Stimulated activated memory B cell treated with anti-CD40 and anti-IgM and Interleukin-4, amounts not matched to agents 10 μg/mL and 1 μg/mL and 100 μg/mL, for 72 hours (primary cell): ENCODE measurements at places on chromosomes 1 and 21.

- H3K27me3 ChIP-seq, result no peaks in the 10 kb centered on the region
- ATAC-seq, result no peak
- H3K36me3 ChIP-seq, result no peaks in the 10 kb centered on the region
- peaks cover 15% of the 10 kb centered on the region for H3K4me1 ChIP-seq
Observed at GRCh38 chr1:152880907-152881306, 2.8 kb downstream of the SMCP start.

DNA sequence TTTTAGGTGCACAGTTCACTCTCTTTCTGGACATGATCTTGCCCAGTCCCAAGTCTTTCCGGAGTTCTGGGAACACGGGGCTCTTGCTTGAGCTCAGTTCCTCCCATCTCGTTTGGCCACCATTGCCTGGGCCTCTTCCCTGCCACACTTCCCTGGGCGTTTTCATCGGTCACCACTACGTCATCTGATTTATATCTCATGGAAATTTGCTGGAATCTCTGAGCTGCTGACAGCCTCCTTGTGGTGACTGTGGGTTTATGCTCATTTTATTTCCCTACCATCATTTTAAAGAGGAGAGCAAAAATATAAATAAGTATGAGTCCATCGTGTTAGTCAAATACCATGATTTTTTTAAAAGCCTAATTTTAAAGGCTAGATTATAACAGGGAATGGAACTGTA lies 449.1 kb upstream of the KAZN start:
- H3K36me3 ChIP-seq, result no peaks in the 10 kb centered on the region
- no peaks in the 10 kb centered on the region for H3K4me1 ChIP-seq
- no peak for ATAC-seq

DNA sequence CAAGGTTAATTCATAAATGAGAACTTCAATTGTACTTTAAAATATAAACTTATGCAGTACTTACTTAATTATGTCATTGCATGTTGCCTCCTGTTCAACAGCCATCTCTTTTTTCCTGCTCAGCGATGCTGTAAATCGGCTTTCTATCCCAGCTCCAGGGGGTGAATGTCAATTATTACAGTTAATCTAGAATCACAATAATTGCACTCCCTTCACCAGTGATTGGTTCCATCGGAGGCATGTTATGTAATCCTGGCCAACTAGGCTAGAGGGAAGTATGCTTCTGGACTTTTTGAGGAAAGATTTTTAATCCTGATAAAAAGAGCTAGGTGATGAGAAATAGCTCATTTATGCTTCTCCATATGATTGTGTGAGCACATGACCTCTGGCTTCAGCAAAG lies 53.8 kb upstream of the SGIP1 start:
- peaks cover 45% of the 10 kb centered on the region for H3K27me3 ChIP-seq
- ATAC-seq, result no peak
- no peaks in the 10 kb centered on the region for H3K36me3 ChIP-seq
- no peaks in the 10 kb centered on the region for H3K4me1 ChIP-seq

DNA sequence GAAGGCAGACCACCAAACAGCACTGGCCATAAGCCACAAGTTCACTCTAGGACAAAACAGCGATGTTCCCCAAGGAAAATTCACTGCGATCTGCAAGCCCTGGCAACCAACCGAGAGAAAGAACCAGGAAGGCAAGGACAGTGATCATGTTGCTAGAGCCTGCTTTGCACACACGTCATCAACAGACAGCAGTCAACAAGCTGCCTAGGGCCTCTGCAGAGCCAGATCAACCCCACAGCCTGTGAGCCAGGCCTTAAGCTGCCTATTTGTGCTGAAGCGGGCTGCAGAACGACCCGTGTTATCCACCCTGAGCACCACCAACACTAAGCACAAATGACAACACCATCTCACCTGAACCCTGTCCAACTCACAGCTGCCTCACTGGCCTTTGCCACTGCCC lies 6.2 kb upstream of the YRDC start:
- peaks cover 35% of the 10 kb centered on the region for H3K36me3 ChIP-seq
- no peaks in the 10 kb centered on the region for H3K27me3 ChIP-seq
- H3K27ac ChIP-seq, result no peak overlapping the region
- ATAC-seq, result no peak

DNA sequence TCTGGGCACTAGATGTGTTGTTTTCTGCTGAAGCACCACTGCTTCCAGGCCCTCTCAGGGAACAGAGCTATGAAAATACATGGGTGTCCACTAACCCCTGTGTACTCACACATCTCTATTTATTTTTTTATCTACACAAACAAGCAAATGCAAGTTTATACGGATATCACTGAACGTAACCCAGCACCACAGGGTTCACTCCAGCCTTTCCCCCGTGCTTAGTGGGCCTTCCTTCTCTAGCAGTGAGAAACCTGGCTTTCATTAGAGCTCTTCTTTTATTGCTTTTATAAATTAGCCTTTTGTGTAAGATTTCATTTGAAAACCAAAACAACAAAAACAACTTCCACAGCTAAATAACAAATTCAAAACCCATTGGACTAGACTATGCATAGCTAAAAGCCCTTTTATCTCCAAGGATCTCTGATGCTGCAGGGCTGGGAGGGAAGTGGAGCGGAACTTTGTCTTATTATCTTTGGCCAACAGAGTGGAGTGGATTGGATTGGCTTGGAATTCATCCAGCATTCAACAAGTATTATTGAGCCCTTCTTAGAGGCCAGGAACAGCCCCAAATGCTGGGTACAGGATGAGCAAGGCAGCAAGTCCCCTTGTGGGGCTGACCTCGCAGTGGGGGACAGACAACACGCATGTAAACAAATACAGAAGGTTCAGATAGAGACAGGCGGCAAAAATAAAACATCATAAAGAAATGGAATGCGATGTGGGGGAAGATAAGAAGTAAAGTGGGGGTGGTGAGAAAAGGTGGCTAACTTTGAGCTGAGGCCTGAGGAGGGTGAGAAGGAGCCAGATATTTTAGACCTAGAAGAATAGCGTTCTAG lies 371.8 kb upstream of the POU3F1 start:
- no peak overlapping the region for H3K27ac ChIP-seq
- H3K4me1 ChIP-seq, result no peaks in the 10 kb centered on the region
- no peak for ATAC-seq
- H3K27me3 ChIP-seq, result no peaks in the 10 kb centered on the region
- H3K4me3 ChIP-seq, result no peak overlapping the region

- ATAC-seq, result peak; percentile 67
- no peaks in the 10 kb centered on the region for H3K27me3 ChIP-seq
- H3K4me1 ChIP-seq, result peaks cover 45% of the 10 kb centered on the region
Observed at GRCh38 chr1:21344750-21345443, 54.6 kb upstream of the ECE1 start.

DNA sequence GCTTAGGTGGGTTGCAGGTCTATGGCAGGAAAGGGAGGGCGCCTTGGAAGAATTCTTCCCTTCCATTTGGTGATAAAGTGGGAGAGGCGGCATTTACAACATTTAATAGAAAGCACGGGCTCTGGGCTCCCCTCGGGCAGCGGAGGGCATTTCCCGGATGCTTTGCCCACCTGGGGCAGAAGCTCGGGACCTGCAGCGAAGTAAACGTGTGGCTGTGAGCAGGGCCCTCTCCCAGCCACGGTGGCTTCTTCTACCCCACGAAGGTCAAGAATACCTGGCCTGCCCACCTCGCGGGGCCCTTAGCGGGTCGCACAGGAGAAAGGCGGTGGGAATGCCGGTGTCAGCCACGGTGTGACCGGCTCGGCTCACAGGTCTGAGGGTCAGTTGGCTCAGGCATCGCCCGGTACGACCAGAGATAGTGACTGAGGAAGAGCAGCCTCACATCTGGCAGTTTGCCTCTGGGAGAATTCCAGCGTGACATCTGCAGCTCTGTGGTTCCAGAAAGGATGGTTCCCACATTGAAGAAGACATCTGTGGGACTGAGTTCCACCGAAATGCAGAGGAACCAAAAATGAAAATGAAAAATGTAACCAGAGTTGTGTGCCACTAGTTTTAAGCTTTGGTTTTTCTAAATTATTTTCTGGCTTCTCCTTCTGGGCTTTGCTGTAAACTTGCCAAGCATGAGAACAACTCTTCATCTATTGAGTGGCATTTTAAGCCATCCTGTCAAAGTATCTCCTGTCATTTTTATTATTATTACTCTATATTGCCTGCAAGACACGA lies 720 bp upstream of the F3 start:
- H3K27ac ChIP-seq, result no peak overlapping the region
- H3K4me3 ChIP-seq, result peak overlapping the region; percentile 72
- ATAC-seq, result peak; percentile 17

DNA sequence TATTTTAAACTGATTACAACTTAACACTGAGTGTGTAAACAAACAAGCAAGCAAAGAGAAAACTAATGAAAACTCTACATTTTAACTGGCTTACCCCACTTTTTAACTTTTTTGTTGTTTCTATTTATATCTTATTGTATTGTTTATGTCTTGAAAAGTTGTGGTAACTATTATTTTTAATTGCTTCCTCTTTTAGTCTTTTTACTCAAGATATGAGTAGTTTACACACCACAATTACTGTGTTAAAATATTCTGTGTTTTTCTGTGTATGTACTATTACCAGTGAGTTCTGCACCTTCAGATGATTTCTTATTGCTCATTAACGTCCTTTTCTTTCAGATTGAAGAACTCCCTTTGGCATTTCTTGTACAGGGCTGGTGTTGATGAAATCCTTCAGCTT lies 4.7 kb upstream of the HHAT start:
- H3K4me1 ChIP-seq, result peaks cover 16% of the 10 kb centered on the region
- ATAC-seq, result no peak
- no peak overlapping the region for H3K4me3 ChIP-seq
- H3K27ac ChIP-seq, result no peak overlapping the region

- no peak overlapping the region for H3K27ac ChIP-seq
- no peak overlapping the region for H3K4me3 ChIP-seq
- no peak for ATAC-seq
- H3K4me1 ChIP-seq, result no peaks in the 10 kb centered on the region
Observed at GRCh38 chr21:44658913-44659595, 1.3 kb downstream of the KRTAP12-3 start.

DNA sequence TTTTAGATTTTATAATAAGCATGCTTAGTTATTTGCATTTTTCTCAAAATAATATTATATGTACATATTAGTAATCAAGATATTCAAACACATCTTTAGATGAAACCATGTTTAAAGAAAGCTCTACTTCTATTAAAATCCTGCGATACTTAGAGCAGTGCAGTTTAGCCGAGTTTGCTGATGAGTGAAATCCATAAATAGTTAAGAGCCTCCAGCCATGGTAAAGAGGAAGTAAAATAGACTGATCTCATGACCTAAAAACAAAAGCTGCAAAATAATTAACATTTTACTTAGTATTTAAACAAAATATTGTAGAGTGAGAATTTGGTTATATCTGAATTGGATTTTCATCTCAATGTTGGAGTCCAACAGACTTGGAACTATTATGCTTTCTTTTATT lies 147.4 kb upstream of the NRIP1 start:
- H3K4me1 ChIP-seq, result peaks cover 6% of the 10 kb centered on the region
- no peaks in the 10 kb centered on the region for H3K36me3 ChIP-seq
- no peak overlapping the region for H3K27ac ChIP-seq
- H3K27me3 ChIP-seq, result peaks cover 9% of the 10 kb centered on the region

- H3K4me1 ChIP-seq, result no peaks in the 10 kb centered on the region
- ATAC-seq, result no peak
- H3K4me3 ChIP-seq, result no peak overlapping the region
- H3K36me3 ChIP-seq, result no peaks in the 10 kb centered on the region
- H3K27me3 ChIP-seq, result peaks cover 44% of the 10 kb centered on the region
Observed at GRCh38 chr1:207925210-207925609, 14.3 kb upstream of the CD34 start.

DNA sequence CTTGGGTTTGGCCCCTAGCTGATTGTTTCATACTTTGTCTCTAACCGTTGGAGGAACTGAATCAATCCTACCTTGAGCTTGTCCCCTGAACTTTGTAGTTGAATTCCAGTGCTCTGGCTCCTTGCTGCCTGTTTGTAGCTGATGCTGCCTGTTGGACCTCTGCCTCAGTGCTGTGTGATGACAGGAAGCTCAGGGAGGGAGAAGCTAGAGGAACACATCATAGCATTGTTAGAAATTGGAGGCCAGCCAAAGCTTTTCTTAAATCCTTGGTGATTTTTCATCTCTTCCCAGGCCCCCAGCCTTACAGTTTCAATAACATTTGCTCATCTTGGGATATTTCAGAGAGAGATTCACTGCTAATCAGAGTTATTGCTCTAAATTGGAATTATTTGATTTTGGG lies 34.0 kb downstream of the MACF1 start:
- no peak for ATAC-seq
- H3K27ac ChIP-seq, result peak overlapping the region; percentile 5
- H3K4me3 ChIP-seq, result no peak overlapping the region
- H3K27me3 ChIP-seq, result no peaks in the 10 kb centered on the region
- H3K4me1 ChIP-seq, result peaks cover 25% of the 10 kb centered on the region

- H3K4me1 ChIP-seq, result peaks cover 61% of the 10 kb centered on the region
- H3K4me3 ChIP-seq, result no peak overlapping the region
- H3K36me3 ChIP-seq, result peaks cover 27% of the 10 kb centered on the region
- no peaks in the 10 kb centered on the region for H3K27me3 ChIP-seq
- peak overlapping the region; percentile 20 for H3K27ac ChIP-seq
Observed at GRCh38 chr1:19407494-19408096, 77.7 kb downstream of the CAPZB start.

DNA sequence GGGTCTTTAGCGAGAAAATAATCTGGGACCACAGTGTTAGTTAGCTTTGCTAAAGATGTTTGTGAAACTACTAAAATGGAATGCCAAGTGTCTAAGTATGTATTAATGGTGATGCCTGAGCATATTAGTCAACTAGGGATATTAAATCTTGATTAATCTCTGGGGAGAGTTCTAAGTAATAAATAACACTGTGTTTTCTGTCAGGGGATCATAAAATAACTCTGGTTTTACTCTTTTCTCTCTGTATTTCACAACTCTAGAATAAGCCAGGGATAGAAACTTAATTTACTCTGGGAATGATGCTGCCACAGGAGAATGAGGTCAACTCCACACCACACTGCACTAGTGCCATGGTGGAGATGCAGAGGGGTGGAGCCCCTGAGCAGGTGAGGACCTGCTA lies 399.2 kb downstream of the PTBP2 start:
- no peaks in the 10 kb centered on the region for H3K4me1 ChIP-seq
- H3K27me3 ChIP-seq, result no peaks in the 10 kb centered on the region
- no peak overlapping the region for H3K27ac ChIP-seq
- no peaks in the 10 kb centered on the region for H3K36me3 ChIP-seq

DNA sequence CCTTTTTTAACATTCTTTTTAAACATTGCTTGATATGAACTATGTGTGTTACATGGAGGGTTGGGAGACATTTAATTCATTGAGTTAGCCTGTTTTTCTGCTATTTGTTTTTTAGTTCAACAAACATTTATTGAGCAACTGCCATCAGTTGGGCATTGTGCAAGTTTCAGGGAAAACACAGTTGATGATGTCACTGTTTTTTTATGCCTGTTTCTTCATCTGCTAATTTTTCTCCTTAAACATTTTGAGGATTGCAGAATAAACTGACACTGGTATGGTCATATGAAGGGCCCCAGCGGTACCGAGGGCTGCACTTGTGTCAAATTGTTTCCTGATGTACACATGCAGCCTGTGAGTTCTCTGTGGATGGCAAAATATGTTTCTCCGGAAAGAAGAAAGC lies 253.0 kb downstream of the FGGY start:
- ATAC-seq, result no peak
- H3K4me1 ChIP-seq, result peaks cover 6% of the 10 kb centered on the region
- H3K36me3 ChIP-seq, result peaks cover 20% of the 10 kb centered on the region
- H3K27me3 ChIP-seq, result no peaks in the 10 kb centered on the region
- H3K4me3 ChIP-seq, result no peak overlapping the region
